Nucleus accumbens (tissue), 56 donors: ENCODE measurements at places on chromosomes 6 and 20.

DNA sequence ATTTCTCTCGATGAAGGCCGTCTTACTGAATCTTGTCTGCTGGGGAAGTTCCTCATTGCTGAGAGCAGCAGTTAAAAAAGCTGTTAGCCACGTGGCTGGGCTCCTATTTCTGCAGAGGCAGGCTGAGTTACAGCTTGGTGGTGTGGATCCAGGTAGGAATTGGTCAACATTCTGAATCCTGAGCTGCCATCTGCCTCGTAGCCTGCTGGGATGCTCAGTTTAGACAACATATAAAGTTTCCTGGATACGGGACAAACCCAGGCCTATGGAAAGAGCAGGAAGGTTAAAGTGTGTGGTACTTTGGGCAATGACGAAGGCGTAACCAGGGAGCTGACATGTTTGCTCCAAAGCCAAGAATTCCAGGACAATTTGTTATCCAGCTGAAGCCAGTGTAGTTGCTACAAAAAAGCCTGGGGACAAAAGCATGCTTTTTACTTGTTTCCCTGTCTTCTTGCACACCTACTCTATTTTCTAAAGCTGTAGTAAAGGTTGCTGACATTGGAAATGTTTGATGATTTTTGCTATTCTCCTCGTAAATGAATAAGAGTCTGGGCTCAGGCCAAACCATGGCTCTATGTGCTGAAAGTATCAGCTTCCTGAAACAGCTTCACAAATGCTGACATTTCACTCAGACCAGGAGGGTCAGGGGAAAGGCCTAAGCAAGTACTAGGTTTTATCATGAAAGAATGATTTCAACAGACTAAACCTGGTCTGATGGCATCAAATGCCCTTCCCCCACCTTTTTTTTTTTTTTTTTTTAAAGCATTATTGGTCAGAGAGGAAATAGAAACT lies 12.4 kb upstream of the MYLK2 start:
- no peak for DNase-seq

GRCh38 chr20:48652961-48653705 lies 174.7 kb downstream of the PREX1 start:
- DNase-seq = no peak

- no peak for DNase-seq
Observed at GRCh38 chr6:43779852-43780236, 9.8 kb downstream of the VEGFA start.

DNA sequence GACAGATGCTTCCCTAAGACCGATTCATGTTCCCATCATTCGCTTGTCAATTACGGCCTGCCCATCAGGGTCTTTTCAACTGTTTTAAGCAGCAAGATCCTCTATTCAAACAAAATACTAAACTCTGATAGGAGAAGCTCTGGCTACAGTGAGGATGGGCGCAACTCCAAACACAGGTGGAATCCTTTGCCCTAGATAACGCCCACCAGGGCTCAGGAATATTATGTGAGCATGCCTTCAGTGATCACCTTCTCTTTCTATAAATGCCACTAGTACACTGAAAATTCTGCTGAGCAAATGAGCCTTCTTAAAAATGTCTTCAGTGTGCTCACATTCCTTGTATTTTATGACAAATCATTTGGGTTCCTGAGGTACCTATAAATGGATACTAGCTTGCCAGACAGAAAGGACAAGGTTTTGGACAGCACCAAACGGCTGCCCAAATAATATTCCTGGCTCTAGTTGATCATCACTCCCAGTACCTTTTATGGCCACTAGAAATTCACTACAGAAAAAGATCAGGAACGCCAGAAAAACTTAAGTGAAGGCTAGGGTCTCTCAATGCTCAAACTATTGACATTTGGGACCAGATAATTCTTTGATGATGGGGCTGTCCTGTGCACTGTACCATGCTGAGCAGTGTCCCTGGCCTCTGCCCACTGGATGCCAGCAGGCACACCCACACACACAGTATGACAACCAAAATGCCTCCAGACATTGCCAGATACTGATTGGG lies 13.1 kb downstream of the ZNF217 start:
- DNase-seq = no peak

DNA sequence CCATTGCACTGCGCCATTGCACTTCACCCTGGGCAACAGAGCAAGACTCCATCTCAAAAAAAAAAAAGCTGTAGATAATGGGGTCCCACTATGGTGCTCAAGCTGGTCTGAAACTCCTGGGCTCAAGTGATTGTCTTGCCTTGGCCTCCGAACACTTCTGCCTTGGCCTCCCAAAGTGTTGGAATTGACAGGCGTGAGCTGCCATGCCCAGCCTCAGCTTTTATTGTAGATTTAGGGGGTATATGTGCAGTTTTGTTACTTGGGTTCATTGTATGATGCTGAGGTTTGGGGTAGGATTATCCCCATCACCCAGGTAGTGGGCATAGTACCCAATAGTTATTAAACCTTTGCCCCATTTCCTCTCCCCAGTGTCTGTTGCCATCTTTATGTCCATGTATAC lies 11.4 kb downstream of the HSPA1B start:
- no peak for DNase-seq

- no peak for DNase-seq
Observed at GRCh38 chr6:22372922-22373321, 76.1 kb upstream of the PRL start.

DNA sequence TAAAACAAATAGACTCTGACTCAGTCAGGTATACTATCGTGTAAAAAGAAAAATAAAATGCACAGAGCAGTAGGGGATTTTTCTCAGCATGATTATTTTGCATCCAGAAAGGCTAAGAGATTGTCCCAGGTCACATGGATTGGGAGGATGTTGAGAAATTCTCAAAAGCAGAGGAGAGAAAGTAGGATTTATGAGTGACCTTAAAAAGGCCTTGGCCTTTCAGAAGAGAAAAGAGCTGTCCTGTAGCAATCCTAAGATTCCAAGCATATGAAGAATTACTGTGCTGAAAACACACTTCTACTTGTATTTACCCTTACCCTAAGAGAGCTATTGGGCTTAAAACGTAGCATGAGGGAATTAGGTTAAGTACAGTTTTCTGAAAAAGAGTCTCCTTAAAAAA lies 149.7 kb upstream of the ENPP5 start:
- no peak for DNase-seq

DNA sequence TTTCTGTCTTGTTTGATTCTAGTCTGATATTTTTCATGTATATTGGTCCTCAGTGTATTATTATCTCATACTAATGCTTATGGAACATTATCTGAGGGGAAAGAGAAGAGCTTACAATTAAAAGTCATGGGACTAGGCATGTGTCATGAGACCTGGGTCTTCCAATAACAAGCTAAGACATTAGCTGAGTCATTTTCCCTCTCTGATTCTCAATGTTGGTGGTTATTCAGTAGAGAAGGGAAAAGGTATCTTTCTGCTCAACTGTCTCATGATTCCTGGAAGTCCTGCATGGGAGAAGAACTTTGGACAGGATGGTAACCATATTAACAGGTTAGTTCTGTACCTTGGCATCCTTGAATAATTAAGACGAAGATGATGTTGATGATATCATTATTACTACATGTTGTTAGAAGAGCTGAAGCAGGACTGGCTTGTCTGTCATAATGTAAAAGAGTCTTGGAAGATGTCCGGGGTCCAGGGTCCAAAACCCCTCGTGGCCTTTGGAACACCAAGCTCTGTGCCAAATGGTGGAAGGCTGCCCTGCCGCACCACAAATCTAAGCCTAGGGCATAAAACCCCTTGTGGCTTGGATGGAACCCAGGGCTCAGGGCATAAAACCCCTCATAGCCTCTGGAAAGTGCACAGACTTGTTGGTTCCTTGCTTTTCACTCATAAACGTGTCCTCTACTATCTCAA lies 19.1 kb downstream of the TRIM38 start:
- no peak for DNase-seq

- DNase-seq = no peak
Observed at GRCh38 chr6:105591053-105591452, 188.2 kb upstream of the PREP start.

DNA sequence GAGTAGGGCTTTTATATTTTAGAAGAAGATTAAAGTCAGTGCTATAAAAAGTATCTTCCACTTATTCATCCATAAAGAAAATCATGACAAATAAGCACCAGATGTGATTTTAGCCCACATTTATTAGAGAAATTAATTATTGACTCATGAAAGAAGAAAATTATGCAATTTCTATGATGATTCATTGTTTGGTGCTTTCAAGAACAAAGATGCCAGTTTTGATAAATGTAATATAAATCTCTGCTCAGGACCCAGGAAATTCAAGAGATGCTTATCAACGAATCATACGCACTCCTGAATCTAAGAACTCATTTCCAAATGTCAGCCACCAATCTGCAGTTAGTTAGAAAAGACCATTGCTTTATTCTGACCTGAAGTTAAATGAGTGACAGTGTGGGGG lies 211.4 kb downstream of the ARHGAP18 start:
- DNase-seq = no peak

GRCh38 chr6:25882051-25882496 lies 8.0 kb upstream of the SLC17A3 start:
- no peak for DNase-seq

DNA sequence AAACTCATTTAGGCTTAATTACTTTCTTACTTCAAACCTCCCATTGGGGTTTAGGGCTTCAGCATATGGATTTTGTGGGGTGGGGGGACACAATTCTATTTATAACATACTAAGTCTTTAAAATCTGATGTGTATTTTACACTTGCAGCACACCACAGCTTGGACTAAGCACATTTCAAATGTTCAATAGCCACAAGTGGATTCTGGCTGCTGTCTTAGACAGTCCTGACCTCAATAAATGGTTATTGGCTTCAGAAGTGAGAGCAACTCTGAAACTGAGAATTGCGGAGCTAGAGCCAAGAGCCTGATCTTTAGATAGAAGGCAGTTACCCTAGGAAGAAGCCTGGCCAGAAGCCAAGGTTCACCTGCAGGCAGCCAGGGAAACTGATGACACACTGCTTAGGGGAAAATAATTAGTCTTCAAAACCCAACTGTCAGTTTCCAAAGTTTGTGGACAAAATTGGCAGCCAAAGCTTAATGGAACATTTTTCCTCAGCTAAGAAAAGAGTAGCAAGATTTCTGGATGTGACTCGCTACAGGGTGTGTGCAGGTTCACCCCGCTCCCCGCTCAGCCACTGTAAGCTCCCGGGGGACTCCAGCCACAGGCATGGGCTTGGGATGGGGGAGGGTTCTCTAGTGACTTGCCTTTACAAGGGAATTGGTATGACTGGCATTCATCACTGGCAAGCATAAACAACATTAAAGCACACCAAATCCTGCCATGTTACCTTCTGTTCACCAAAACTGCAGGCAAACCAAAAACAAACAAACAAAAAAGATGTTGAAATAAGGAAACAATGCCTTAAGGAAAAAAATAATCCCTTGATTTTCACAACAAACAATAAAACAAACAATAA lies 219.8 kb downstream of the TFAP2A start:
- no peak for DNase-seq

DNA sequence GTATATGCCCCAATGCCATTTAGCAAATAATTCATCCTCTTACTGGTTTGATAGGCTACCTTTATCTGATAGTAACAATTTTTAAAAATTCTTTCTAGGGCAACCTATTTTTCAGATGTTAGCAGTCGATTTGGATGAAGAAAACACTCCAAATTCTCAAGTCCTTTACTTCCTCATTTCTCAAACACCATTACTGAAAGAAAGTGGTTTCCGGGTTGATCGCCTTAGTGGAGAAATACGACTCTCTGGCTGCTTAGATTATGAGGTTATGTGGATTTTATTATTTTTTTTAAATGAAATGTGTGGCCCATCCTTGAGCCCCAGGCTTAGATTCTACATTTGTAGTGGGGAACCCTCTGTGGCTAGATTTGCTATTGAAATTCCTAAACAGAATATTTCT lies 26.3 kb downstream of the CDH26 start:
- DNase-seq = no peak

DNA sequence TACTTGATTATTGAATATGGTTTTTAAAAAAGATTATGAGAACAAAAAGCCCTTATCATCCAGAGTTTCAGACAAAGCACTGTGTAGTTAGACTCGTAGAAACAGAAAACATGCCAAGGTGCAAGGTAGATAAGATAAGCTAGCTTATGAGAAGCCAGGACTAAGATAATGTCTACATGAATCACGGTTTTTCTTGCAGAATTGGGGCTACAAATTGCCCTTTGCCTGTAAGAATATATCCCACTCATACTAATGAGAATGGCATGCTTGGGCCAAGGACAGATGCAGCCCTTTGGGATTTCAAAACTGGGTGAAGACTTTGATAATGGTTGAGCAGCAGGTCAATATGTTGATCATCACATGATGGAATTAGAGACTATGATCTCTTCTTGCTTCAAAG lies 165.3 kb upstream of the PREP start:
- DNase-seq = no peak

- DNase-seq = no peak
Observed at GRCh38 chr6:63582579-63583231, 10.4 kb downstream of the LOC128125822 start.

- no peak for DNase-seq
Observed at GRCh38 chr6:142857233-142857761, 87.7 kb downstream of the HIVEP2 start.

DNA sequence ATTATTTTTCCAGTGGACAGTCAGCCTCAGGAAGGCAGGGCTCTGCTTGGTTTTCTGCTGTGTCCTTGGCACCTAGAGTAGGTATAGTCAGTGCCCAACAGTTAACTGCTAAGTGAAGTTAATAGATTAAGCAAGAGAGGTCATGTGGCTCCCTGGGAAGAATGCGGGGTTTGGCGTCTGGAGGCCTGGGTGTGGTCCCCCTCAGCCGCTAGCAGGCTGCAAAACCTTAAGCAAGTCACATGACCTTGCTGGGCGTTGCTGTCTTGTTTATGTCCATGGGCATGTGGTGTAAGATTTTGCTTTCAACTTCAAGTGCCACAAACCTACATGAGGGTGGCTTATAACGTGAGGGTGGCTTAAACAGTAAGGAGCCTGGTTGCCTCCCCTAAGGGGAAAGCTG lies 75.5 kb upstream of the SCP2D1 start:
- no peak for DNase-seq

GRCh38 chr6:27495386-27496135 lies 22.7 kb upstream of the ZNF184 start:
- no peak for DNase-seq

DNA sequence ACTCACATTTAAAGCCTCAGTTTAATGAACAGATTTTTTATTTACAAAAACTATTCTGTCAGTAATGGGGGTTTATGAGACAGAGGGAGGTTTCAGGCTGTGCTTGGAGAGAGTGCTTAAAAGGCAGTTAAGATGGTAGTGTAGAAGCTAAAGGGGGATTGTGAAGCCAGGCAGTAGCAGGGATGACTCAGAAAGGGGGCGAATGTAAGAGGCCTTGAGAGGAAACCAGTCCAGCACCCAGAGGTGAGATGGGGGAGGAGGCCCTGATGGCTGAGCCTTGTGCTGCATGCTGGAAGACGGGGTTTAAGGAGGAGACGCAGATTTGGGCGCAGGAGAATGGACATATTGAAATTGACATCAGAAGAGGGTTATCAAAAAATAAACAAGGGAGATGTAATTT lies 6.6 kb upstream of the SERPINB9 start:
- no peak for DNase-seq

GRCh38 chr6:1836690-1837089 lies 227.0 kb downstream of the FOXC1 start:
- no peak for DNase-seq
